ENCODE measurements at places on chromosomes 5 and 9.

DNA sequence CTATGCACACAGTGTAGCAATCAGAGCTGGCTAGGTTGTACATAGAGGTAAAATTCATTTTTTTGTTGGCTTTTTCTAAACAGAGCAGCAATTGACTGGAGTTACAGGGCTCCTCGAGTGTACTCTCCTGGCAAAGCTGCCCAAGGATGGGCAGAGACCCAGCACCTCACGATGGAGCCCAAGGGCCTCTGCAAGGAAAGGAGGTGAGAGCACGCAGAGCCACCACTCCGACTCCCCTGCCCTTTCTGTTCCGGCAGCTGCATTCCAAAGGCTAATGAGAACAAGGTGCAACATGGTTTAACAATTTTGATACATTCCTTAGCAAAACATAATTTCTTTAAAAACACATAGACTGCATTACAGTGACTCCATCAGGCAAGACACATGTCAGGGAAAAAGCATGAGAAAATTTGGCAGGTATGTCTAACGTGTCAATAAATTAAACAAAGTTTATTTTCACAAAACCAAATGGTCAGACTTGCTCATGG lies 47.5 kb downstream of the SAXO1 start:
- no peak for DNase-seq

GRCh38 chr9:120808931-120809330 lies 15.7 kb upstream of the FBXW2 start:
- no peak for DNase-seq

DNA sequence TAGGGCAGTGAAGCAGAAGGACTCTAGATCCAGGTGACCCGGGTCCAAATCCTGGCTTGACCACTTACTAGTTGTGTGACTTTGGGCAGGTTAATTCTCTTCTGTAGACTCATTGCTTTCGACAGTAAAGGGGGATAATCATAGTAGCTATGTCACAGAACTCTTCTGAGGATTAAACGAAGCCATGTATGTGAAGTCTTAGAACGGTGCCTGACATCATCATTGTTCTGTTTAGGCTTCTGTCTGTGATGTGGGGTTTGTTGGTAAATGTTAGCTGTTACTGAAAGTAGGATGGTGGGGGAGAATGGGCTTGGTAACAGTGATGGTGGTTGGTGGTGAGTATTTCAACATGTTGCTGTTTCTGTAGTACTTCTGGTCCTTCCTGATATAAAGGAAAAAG lies 73.7 kb downstream of the MAP1B start:
- no peak for DNase-seq

- no peak for DNase-seq
Measured at GRCh38 chr5:153968761-153969562, 69.7 kb downstream of the FAM114A2 start.

Data from left colon (tissue), 2 donors.